ENCODE measurements at places on chromosomes 6 and 20. TPM values are rescaled to one million over a fixed set of nuclear protein-coding genes. Genes with fewer than 3 reads are reported as not detected.

Gene PDYN
- total RNA-seq: not detected

Gene SLC22A2
- total RNA-seq: not detected

Gene RIPOR3
- 61.1 TPM for total RNA-seq

Gene EFCAB8
- total RNA-seq: not detected

Gene PNPLA1
- total RNA-seq: 0.58 TPM

- no peaks in the 10 kb centered on the region for H3K27me3 ChIP-seq
- no peak overlapping the region for H3K4me3 ChIP-seq
- H3K36me3 ChIP-seq: no peaks in the 10 kb centered on the region
- H3K27ac ChIP-seq: no peak overlapping the region
- H3K4me1 ChIP-seq: no peaks in the 10 kb centered on the region
Observed at GRCh38 chr6:154308986-154309385, 47.6 kb downstream of the IPCEF1 start.

- no peaks in the 10 kb centered on the region for H3K4me1 ChIP-seq
- no peaks in the 10 kb centered on the region for H3K27me3 ChIP-seq
- DNase-seq: no peak
Observed at GRCh38 chr6:170375661-170376060, 69.1 kb downstream of the FAM120B start.

DNA sequence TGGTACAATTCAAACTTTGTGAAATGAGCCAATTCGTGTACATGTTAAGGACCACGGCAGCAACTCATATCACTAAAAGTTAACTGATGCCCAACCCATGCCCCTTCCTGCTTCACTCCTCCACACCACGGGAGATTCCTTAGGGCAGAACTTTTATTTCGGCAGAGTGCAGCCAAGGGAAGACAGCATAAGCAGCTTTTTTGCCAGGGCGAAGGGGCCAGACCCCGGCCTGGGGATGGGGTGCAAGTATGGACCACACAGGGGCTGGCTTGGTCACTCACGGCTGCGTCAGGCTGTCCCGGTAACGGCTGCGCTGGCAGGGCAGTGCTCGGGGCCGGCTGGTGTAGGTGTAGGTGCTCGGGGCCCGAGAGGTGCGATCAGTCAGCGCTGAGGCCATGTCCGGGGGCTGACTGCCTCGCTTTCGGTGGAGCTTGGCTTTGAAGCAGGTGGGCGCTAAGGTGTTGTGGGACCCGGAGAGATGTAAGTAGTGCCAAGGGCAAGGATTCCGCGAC is 792 bp downstream of the RSPH3 start:
- H3K27me3 ChIP-seq: no peaks in the 10 kb centered on the region
- no peak for DNase-seq
- H3K36me3 ChIP-seq: no peaks in the 10 kb centered on the region
- peak overlapping the region; percentile 80 for H3K4me3 ChIP-seq

GRCh38 chr6:140956571-140957369 is 1176.0 kb upstream of the GJE1 start:
- no peak overlapping the region for H3K4me3 ChIP-seq
- H3K4me1 ChIP-seq: no peaks in the 10 kb centered on the region
- H3K36me3 ChIP-seq: no peaks in the 10 kb centered on the region

GRCh38 chr6:101396548-101397173 is 3.2 kb downstream of the GRIK2 start:
- peaks cover 27% of the 10 kb centered on the region for H3K4me1 ChIP-seq
- H3K27ac ChIP-seq: no peak overlapping the region
- H3K36me3 ChIP-seq: no peaks in the 10 kb centered on the region
- H3K4me3 ChIP-seq: no peak overlapping the region

DNA sequence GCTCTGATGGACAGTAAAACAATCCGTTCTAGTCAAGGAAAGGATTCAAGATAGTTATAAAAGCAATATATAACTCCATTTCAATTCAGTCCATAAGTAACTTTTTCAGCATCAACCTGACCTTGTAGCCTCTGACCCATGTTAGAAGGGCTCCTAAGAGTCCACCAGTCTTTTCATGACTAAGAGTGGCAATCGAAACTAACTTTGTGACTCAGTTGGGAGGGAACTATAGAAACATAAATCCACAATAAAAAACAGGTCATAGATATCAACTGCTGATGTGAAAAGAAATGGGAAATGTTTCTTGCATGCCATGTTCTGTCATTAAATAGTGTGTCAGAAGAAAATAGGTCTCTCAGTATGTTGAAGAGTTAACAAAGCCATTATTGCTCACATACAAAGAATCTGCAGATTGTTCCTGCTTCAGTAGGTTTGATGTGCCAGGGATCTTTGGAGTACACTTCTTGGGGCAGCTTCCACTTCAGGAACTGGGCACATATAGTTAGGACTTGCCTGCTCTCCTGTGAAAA is 16.2 kb upstream of the RBL1 start:
- H3K4me3 ChIP-seq: no peak overlapping the region
- no peaks in the 10 kb centered on the region for H3K36me3 ChIP-seq
- no peak for DNase-seq
- H3K4me1 ChIP-seq: no peaks in the 10 kb centered on the region
- H3K27me3 ChIP-seq: no peaks in the 10 kb centered on the region

DNA sequence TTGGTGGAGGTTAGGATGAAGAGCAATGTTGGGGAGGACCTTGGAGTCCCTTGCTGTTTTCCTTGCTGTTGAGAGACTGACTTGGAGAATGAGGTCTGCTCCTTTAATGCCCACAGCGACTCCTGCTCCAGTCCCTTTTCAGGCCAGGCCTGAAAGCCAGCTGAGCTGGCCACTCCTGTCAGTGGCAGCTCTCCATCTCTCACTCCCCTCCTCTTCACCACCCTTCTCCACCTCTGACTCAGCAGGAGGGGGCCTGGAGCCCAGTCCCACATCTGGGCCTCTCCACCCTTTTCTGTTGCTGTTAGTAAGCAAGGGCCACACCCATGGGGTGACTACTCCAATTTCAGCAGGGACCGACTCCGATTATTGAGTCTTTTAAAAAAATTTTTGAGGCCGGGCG is 2.2 kb downstream of the SNX21 start:
- peak overlapping the region; percentile 81 for H3K4me3 ChIP-seq
- no peaks in the 10 kb centered on the region for H3K27me3 ChIP-seq
- H3K27ac ChIP-seq: peak overlapping the region; percentile 94
- no peak for DNase-seq
- H3K4me1 ChIP-seq: peaks cover 59% of the 10 kb centered on the region
- peaks cover 11% of the 10 kb centered on the region for H3K36me3 ChIP-seq

DNA sequence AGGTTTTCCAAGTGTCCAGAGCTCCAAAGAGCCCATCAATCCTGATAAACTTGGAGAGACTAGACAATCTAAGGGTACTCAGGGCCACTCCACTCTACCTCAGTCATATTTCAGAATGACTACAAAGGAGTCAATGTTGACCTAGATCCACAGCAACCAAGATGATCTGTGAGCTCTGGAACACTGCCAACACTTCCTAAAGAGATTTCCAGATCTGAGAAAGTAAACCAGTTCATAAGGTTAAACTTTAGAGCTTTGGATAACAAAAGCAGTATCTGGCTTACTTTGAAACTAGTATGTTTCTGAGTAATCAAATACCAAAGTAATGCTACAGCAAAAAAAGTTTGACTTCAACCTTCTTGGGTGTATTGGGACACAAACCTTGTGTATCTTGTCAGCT is 122.7 kb downstream of the BTBD9 start:
- H3K36me3 ChIP-seq: no peaks in the 10 kb centered on the region
- H3K27ac ChIP-seq: no peak overlapping the region
- H3K4me3 ChIP-seq: no peak overlapping the region
- H3K4me1 ChIP-seq: no peaks in the 10 kb centered on the region

DNA sequence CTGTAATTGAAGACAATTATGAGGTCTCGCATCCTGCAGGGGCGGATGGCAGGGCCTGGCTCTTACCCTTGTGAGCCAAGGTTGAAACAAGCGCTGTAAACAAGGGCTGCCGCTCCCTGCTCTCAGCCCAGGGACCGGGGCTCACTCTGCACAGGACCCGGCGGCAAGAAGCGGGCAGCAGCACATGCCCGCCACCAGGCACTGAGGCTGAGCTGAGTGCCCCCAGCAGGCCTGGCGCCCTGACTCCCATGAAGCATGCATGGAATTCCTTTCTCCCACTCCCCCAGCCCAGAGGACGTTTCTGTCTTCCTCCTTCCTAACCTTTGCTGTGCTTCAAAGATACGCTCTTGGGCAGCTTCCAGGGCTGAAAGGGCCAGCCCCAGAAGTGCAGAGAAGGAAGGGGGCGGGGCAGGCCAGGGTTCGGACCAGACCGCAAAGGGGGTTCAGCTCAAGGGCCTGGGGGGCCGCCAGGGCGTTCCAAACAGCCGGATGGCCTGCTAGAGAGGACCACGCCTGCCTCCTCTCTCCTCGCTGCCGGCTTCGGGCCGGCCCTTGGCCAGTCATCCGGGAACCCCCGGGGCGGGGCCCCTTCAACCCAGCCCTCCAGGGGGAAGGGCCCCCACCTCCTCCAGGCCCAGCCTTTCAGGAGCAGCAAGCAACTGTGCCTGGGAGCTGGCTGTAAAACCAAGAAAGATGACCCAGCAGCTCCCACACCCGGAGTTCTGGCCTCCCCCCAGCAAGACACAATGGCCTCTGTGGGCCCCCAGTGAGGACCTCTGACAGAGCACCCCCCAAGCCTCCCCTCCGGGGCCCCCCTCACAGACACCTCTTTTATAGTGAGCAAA is 109.9 kb downstream of the NOL4L start:
- peak overlapping the region; percentile 34 for H3K4me3 ChIP-seq
- DNase-seq: peak; percentile 97
- no peaks in the 10 kb centered on the region for H3K27me3 ChIP-seq

- no peaks in the 10 kb centered on the region for H3K36me3 ChIP-seq
- no peaks in the 10 kb centered on the region for H3K27me3 ChIP-seq
- H3K4me3 ChIP-seq: no peak overlapping the region
- H3K27ac ChIP-seq: no peak overlapping the region
- no peak for DNase-seq
Observed at GRCh38 chr20:7703996-7704395, 236.3 kb downstream of the HAO1 start.

DNA sequence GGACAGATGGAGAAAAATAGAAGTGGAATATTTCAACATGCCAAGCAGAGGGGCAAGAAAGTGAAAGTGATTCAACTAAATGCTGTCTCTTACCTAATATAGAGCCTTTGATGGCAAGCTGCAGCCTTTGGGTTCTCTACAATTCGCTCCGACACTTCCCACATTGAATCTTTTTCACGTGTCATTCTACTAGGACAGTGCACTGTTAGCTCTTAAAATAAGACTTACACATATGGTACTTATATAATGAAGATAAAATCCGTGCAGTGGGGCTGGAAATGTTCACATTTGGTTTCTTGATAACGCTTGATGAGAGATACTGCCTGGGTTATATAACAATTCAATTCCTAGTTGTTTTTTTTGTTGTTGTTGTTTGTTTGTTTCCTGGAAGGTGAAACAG is 502.4 kb downstream of the LMBRD1 start:
- no peaks in the 10 kb centered on the region for H3K36me3 ChIP-seq
- no peak overlapping the region for H3K27ac ChIP-seq
- H3K27me3 ChIP-seq: no peaks in the 10 kb centered on the region
- DNase-seq: no peak
- H3K4me1 ChIP-seq: no peaks in the 10 kb centered on the region
